ENCODE measurements at places on chromosomes 6 and 20.

DNA sequence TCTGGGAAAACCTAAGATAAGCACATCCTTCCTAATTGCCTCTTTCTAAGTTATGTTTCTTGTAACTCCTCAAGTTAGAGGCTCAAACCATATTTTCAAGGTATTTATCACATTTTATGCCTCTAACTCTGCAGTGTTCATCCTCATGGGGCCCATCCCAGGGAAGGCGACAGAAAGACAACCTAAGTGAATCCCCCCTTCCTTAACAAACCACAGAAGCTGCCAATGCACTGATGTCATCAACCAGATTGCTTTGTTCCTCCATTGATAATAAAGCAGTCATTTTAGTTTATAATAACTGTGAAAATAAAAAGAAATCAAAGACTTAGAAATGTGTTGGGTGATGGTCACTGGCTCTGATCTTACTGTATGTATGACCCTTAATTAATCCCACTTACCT, 119.5 kb upstream of the TCF21 start:
- no peak for DNase-seq

GRCh38 chr6:33878562-33878961, 74.8 kb upstream of the MLN start:
- DNase-seq, result no peak

- peak; percentile 88 for DNase-seq
Observed at GRCh38 chr6:108835218-108835850, 12.9 kb upstream of the ARMC2 start.

DNA sequence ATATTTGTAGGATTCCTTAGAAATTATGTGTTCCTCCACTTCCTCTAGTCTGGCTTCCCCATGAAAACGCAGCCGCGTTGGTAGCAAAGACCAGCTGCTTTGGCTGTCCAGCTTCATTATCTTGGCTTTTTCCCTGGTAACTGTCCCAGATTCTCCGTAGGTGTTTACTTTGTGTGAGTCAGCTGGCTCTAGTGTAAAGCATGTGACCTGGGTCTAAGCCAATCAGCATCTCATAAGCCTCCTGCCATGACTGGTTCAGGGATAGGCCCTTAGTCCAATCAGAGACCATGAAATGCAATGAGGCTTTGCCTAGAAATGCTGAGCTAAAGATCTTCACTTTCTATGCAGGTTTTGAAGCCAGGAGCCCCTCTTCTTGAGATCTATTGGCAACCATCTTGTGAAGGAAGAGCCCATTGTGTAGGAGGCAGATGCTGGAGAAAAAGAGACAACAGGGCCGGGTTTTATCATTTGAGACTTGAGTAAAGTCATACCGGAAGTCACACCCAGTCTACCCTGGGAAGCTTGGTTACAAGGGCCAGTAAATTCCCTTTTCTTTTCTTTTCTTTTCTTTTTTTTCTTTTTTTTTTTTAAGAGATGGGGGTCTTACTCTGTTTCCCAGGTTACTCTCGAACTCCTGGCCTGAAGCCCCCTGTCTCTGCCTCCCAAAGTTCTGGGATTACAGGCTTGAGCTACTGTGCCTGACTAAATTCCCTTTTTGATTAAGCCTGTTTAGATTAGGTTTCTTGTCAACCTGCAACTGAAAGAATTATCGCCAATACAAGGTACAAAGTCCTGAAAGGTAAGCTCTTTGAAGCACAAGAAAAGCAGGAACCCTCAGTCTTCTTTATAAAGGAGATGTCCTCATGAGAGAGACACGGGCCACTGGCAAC, 256.5 kb upstream of the RREB1 start:
- peak; percentile 67 for DNase-seq

DNA sequence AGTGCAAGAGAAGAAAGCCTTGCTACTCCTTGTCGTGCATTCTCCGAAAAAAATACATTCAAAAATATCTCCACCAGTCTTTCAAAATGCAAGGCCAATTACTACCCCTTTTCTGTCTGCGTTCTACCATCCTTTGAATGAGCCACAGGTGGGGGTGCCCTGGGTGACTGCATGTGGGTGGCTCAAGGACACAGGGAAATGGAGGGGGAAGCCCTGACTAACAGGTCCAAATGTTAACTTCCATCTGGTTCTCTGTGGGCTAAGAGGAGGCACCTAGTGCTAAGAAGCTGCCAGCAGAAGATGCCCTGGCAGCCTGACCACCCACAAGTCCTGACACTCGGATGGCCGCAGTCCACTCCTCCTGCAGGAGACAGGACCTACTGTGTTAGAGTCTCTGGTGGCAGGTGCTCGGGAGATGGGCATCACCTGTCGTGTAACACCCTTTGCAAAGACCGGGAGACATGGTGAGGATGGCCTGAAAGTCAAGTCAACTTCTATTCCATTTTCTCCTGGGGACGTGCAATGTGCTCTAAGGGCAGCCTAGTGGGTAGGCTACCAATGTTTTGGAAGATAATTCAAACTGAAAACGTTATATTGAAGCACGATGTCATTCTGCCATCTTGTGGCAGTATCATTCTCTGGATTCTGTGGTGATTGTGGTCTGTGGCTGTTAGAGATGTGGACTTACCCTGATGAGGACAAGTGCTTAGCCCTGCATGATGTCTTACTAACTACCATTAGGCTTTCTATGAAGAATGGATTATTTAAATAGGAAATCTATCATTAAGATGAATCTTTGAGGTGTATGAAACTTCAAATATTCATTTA, 27.4 kb upstream of the IGF2R start:
- DNase-seq, result peak; percentile 49

DNA sequence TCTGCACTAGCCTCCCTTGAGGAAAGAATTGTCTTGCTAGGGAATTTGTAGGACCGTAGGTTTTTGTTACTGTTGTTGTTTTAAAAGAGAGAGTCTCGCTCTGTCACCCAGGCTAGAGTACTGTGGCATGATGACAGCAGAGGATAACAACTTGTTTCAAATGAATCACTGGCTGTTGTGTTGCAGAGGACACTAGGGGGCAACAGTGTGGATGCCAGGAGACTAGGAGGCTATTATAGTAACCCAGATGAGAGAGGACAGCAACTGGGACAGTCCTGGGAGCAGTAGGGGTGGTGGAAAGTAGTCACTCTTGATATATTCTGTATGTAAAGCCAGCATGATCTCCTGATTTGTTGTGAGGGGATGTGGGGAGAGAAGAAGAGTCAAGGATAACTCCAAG, 41.8 kb upstream of the LAMA4 start:
- peak; percentile 53 for DNase-seq

GRCh38 chr6:143586557-143586956, 75.0 kb upstream of the FUCA2 start:
- no peak for DNase-seq

DNA sequence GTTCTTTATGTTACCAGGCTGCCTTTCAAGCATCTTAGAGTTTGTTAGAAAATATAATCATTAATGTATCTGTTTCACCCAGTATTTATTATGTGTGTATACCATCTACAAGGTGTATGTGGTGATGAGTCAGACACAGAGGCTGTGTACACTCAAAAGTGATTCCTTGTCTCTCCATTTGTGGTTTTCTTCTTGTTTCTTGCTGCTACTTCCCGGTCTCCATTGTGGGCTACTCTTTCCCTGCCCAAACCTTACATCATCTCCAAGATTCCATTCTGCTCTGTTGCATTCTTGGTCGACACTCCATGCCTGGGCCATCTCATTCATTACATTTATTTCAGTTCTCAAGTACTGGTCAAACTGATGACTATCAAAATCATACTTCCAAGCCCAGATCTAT, 182.2 kb upstream of the STXBP5 start:
- no peak for DNase-seq

DNA sequence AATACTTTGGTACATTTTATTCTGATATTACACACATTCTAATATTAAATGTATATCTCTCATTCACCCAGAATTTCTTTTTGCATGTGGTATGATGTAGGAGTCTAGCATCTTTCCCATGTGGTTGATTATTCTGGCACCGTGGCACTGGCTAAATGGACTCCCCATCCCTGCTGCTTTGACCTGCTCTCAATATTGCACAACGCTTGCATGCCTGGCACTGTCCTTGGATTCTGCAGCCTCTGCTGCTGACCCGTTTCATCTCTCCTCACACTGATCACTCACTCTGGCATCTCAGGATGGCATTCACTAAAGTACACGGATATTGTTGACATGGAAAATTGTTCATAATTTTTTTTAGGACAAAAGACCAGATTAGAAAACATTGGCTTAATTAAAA, 11.5 kb upstream of the DACT2 start:
- no peak for DNase-seq

- no peak for DNase-seq
Observed at GRCh38 chr6:41929924-41930323, 8.6 kb downstream of the BYSL start.

DNA sequence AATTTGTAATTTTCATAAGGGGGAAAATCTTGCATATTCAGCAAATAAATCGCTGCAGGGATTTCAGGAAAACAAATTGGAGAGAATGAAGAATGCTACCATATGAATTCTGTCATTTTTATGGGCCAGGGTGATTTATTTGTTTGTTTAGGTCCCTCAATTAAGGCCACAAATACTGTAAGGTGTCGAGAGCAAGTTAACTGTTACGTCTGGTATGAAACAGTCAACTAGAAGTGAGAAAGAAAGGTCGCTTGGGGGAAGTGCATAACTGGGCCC, 166.9 kb upstream of the TSHZ2 start:
- DNase-seq, result no peak

DNA sequence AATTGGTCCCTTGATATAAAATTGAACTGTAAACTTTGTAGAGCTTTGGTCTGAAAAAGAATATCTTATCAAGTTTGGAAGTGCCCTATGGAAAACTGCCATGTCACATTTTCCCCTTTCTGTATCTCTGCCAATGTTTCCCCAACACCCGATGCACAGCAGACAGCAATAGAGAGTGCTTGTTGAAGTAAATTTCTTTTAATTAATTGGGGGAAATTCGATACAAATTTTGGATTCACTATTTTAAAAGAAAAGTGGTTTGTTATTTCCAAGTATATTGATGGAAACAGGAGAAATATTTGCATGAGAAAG, 208.1 kb downstream of the OGFRL1 start:
- no peak for DNase-seq

GRCh38 chr6:56364827-56365339, 117.5 kb upstream of the COL21A1 start:
- DNase-seq, result no peak

DNA sequence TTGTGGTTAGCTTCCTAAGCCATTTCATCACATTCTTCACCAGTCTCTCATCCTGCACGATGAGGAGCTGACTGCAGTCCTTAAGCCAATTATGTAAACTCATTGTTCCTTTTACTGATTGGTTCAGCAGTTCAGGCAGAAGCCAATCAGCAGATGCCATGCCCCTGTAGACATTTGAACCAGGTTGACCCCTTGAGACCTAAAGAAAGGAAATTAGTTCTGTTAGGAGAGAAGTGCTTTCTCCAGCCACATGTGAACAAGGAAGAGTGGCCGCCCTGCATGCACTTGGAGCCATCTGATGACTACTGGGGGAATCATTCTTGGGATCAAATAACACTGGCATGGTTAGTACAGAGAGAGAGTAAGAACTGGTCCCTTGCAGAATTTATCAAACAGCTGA, 535.2 kb upstream of the ID4 start:
- peak; percentile 46 for DNase-seq

GRCh38 chr6:40376113-40376650, 211.0 kb downstream of the LRFN2 start:
- DNase-seq, result no peak

DNA sequence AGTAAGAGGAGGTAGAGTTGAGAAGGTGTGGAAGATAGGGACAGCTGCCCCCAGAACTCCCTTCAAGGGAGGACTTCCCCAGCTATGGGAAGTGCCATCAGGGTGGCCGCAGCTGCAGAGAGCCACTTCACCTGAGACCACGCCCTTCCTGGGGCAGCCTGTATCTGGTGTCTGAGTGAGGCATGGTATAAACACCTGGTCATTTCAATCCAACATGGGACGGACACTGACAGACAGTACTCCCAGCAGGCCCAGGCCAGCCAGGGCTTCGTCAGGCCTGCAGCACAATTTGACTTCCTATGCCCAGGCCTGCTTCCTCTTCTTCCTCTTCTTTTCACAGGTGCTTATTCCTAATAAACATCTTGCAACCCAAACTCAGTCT, 4.5 kb downstream of the SOX12 start:
- peak; percentile 50 for DNase-seq

- DNase-seq, result no peak
Observed at GRCh38 chr6:146310628-146311027, 233.0 kb upstream of the RAB32 start.
